Kidney (tissue), 22 donors: ENCODE measurements at places on chromosomes 7 and 10.

DNA sequence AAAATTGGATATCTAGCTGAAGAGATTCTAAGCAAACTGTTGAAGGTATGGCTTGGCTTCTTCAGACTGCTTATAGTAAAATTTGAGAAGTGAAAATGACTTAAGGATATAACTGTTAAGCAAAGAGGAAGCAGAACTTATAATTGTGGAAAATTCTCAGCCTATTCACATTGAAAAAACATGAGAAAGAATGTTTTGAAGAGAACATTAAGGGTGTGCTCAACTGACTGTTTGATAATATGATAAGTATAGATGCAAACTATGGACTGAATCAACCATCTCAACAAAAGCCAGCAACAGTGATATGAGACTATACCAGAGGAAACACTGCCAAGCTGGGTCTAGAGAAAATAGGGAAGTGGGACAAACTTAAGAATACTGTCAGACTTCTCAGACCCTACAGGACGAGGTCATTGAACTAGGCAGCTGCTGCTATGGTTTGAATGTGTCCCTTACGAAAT is 133.1 kb upstream of the PPP1R3A start:
- no peak for DNase-seq

GRCh38 chr10:130998642-130999041 is 312.9 kb downstream of the TCERG1L start:
- DNase-seq, result no peak

GRCh38 chr7:78792006-78792405 is 661.5 kb downstream of the MAGI2 start:
- no peak for DNase-seq

DNA sequence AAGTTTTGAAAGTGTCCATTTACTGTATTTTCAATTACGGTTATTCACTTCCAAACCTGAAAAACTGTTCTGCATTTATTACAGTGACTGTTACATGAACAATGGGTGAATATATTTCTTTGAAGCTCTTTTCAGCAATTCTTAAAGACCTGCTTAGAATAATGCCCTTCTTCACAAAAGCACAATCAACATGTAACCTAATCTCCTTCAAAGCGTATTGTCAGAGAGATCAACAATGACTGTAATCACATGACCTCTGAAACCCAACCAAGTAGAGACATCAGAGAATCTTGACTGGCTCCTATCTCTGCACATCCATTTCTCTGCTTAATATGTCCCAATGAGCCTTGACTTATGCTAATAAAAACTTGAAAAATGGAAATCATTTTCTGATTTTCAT is 126.7 kb downstream of the NRCAM start:
- no peak for DNase-seq

DNA sequence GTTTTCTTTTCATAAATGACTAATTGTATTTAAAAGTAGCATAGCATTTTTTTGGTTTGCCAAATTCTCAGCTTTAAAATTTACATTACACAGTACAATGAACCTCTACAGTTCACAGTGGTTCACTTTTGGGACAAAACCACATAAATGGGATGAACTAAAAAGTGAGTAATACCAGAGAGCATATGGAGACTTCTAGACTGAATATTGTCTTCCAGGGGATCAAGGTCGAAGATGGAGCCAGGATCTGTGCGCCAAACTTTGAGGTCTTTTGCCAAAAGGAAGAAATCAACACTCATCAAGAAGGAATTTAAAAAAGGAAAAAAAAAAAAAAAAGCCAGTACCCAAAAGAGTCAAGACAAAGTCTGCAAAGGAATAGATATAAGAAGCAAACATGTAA is 87.5 kb downstream of the NEBL start:
- DNase-seq, result no peak
